ENCODE measurements at places on chromosomes 7 and 10. TPM values are rescaled to one million over a fixed set of nuclear protein-coding genes. Genes with fewer than 3 reads are reported as not detected.

- H3K36me3 ChIP-seq, result no peaks in the 10 kb centered on the region
- peaks cover 39% of the 10 kb centered on the region for H3K4me1 ChIP-seq
- peak overlapping the region; percentile 92 for H3K27ac ChIP-seq
- no peaks in the 10 kb centered on the region for H3K27me3 ChIP-seq
- peak overlapping the region; percentile 51 for H3K4me3 ChIP-seq
- DNase-seq, result peak; percentile 45
These were observed 45.5 kb downstream of the DPYSL4 start for GRCh38 chr10:132232023-132232951.

GRCh38 chr10:49173201-49173772, 14.9 kb downstream of the TMEM273 start:
- no peaks in the 10 kb centered on the region for H3K4me1 ChIP-seq
- no peak overlapping the region for H3K27ac ChIP-seq
- H3K27me3 ChIP-seq, result peaks cover 3% of the 10 kb centered on the region
- H3K36me3 ChIP-seq, result no peaks in the 10 kb centered on the region

GRCh38 chr10:23015021-23015707, 80.2 kb upstream of the MSRB2 start:
- no peaks in the 10 kb centered on the region for H3K36me3 ChIP-seq
- DNase-seq, result no peak
- H3K4me3 ChIP-seq, result no peak overlapping the region

Gene NANOS1
- polyA plus RNA-seq, result not detected

Gene ADAMTS14
- not detected for polyA plus RNA-seq

Gene TAS2R3
- not detected for polyA plus RNA-seq

All from naive thymus-derived CD8-positive, alpha-beta T cell (primary cell).